Inflammatory macrophage treated with lipopolysaccharide for 4 hours (primary cell): ENCODE measurements at places on chromosomes 13 and 19.
A peak's percentile ranks its signal among the peaks of the same experiment; 100 is the strongest.

- DNase-seq, result no peak
These were observed 1721.8 kb downstream of the PCDH9 start for GRCh38 chr13:65508338-65508737.

DNA sequence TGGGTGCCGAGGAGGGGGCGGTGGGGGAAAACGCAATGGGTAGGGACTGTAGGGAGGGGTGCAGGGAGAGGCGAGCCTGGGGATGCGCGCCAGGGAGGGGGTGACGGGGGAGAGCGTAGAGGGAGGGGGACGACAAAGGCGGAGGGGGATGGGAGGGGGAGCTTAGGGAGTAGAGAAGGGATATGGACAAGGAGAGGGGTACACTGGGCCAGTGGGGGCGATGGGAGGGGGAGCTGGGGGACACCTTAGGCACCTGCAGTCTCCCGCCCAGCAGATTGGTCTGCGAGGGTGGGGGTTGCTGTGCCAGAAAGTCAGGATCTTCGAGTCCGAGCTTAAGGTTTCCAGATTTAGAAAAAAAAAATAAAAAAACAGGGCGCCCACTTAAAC, 15.7 kb downstream of the CCDC124 start:
- no peak for DNase-seq

GRCh38 chr13:112579310-112579843, 8.6 kb downstream of the TUBGCP3 start:
- no peak for DNase-seq

DNA sequence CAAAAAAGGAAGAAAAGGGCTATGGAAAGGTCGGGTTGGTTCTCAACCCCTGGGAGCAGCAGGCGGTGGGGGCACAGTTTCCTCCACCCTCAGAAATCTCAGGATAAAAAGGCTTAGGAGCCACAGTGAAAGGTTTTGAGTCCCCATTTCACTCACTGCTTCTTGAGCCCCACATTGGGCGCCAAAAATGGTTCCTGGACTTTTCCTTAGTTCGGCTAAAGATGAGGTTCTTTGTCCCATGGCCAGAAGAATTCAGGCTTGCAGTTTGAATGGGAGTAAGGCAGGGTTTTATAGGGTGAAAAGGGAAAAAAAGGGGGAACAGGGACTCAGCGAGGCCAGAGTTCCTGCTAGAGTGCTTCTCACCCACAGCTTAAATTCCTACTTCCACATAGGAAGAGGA, 179.5 kb downstream of the GGACT start:
- no peak for DNase-seq

DNA sequence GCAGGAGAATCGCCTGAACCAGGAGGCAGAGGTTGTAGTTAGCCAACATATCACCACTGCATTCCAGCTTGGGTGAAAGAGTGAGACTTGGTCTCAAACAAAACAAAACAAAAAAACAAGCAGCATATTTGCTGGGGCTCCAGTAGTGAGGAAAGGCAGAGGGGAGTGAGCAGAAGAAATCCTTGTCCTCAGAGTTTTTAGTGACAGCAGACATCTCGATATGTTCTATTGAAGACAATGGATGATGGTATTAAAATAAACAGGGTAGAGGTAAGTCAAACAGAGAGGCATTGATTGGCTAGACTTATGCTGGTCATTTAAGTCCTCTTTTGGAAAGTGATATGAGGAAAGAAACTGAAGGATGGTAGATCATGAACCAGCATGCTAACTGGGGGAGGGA, 19.0 kb downstream of the NLRP7 start:
- peak; percentile 18 for DNase-seq

DNA sequence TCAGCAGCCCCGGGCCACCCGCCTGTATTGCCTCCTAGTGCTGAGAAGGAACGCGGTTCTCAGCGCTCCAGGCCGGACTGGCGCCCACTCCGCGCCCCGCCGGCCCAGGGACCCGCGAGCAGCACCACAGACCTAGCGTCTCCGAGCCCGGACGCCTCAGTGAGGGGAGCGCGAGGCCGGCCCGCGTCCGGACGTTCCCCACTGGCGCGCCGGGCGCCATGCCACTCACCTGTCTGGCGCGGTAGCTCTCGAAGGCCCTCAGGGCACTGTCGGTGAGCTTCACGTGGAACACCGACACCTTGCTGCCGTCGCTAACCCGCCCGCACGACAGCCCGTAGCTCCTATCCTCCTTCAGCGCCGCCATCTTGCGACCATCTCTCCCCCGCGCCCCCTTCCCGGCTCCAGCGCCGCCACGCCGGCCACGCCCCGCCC, at the start of gene ELL:
TSS of gene ELL (minus strand) at position 379 of the 432 bp plus-strand sequence. CDS start at position 364, 15 bp downstream.
- no peak for DNase-seq

DNA sequence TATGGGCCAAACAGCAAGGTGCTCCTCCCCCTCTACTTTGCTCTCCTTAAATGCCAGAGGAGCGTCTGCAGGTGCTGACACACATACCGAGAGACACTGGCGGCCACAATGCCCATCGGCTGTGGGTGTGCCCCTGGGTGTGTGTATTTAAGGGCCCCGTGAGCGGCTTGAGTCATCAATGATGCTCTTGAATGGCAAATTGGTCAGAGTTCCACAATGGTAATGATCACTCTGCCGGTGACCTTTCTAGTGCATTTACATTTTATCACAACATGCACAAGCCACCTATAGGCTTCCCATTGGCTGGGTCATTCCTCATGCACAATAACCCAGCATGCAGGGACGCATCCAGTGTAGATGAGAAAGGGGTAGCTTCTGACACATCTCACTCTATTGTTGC, 124.8 kb downstream of the ZNF536 start:
- no peak for DNase-seq

DNA sequence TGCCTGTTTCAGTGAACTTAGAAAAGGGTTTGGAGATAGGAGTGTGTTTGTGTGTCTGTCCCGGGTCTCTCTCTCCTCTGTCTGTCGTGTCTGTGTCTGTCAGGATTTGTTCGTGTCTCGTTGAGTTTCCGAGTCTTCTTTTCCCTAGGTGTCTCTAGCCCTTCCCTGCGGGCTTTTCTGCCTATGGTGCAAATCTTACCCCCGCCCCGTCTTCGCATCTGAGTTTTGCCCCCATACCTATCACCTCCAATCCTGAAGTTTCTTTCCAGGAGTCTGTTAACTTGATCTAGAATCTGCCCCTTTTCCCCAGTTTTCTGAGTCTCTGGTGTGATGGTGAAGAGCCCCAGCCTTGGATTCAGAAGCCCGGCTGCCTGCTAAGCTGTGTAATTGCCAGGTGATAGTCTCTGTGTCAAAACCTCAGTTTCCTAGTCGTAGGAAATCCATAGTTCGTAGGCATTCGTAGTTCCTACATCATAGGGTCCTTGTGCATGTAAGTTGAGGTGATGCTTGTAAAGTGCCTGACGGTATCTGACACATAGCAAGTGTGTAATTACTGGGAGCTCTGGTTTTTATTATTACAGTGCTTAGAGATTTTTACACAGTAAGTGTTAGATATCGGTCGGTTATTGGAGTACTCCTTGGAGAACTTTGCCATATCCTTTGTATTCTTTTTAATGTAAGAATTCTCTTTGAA, 782 bp downstream of the EPN1 start:
- no peak for DNase-seq

DNA sequence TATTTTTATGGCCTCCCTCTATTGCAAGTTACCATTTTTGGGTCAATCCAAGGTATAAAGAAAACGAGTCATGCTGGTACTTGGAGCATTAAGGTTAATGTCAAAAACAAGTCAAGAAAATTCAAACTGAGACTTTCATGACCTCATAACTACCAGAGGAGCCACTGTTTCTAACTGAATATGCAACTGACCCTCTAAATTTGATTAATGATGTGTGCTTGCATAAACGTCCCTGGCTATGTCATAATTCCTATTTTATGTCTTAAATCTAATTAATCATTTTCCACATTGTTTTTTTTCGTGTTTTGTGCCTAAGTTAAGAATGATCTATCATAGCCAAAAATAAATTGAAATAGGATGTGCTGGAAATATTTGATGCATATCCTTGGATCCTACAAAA, 396.7 kb upstream of the GPC6 start:
- DNase-seq, result no peak
